Esophagus squamous epithelium (tissue), 5 donors: ENCODE measurements at places on chromosomes 12 and 14.

GRCh38 chr12:68951652-68952051 lies 18.7 kb upstream of the CPM start:
- no peaks in the 10 kb centered on the region for H3K27me3 ChIP-seq
- DNase-seq = no peak
- H3K36me3 ChIP-seq = no peaks in the 10 kb centered on the region
- H3K4me1 ChIP-seq = no peaks in the 10 kb centered on the region
- H3K4me3 ChIP-seq = no peak overlapping the region

DNA sequence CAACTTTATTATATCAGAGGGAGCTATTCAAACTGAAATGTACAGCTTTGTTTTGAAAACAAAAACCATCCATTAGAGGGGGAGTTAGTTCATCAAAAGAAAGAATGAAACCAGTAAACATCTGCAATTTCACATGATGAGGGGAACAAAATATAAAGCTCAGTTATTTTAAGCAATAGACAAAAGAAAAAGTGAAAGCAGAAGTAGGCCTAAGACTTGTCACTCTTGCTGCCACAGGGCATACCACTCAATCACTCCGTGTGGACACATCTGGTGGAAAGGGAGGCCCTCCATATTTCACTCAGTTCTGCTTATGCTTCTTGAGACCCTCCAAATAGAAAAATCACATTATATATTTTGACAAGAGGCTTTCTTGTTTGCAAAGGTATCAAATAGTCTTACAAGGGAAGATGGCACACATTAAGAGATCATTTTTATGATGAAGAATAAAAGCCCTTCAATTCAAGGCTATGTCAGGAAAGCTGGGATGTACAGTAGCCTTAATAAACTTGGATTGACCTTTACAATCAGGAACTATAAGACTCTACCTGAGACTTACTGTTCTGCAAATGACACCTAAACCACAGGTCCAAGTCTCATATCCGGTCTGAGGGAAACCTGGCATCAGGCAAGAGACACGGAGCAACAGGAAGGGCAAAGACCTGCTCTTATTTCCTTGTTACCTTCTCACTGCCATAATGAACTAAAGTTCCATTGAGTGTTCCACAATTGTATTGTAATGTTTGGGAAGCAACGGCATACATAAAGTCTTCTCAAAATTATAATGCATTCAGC lies 222.5 kb upstream of the GRIP1 start:
- H3K27ac ChIP-seq = peak overlapping the region; percentile 17
- no peak for DNase-seq
- H3K4me3 ChIP-seq = no peak overlapping the region
- peaks cover 8% of the 10 kb centered on the region for H3K4me1 ChIP-seq

- no peak overlapping the region for H3K4me3 ChIP-seq
- no peak for DNase-seq
- H3K27ac ChIP-seq = no peak overlapping the region
These were observed 4.5 kb downstream of the RAB5B start for GRCh38 chr12:55978393-55978792.

GRCh38 chr12:130818272-130818634 lies 20.8 kb downstream of the STX2 start:
- H3K4me3 ChIP-seq = peak overlapping the region; percentile 29
- no peak for DNase-seq
- H3K27me3 ChIP-seq = no peaks in the 10 kb centered on the region
- peaks cover 3% of the 10 kb centered on the region for H3K36me3 ChIP-seq

- DNase-seq = no peak
- peaks cover 6% of the 10 kb centered on the region for H3K4me1 ChIP-seq
- no peaks in the 10 kb centered on the region for H3K27me3 ChIP-seq
These were observed 155.2 kb downstream of the KITLG start for GRCh38 chr12:88424791-88425730.

DNA sequence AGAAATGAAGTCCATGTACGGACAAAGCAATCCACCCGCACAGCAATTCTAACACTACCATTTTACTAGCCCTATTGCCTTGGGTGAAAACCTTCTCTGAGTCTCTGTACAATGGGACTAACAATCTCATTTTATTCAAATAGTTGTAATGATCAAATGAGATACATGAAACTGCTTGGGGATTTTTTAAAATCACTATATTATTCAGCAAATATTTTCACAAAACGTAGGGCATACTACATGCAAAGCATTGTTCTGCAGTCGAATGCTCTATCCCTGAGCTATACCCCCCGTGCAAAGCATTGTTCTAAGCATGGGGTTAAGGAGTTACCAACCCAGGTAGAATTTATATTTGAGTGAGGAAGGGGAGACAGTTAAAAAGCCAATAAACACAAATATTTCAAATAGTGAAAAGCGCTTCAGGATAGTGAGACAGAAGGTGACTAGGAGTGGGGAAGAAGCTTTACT lies 554 bp upstream of the ATF7 start:
- peaks cover 46% of the 10 kb centered on the region for H3K4me1 ChIP-seq
- peak overlapping the region; percentile 72 for H3K4me3 ChIP-seq
- no peak for DNase-seq
- peak overlapping the region; percentile 93 for H3K27ac ChIP-seq
- no peaks in the 10 kb centered on the region for H3K36me3 ChIP-seq
- H3K27me3 ChIP-seq = no peaks in the 10 kb centered on the region

DNA sequence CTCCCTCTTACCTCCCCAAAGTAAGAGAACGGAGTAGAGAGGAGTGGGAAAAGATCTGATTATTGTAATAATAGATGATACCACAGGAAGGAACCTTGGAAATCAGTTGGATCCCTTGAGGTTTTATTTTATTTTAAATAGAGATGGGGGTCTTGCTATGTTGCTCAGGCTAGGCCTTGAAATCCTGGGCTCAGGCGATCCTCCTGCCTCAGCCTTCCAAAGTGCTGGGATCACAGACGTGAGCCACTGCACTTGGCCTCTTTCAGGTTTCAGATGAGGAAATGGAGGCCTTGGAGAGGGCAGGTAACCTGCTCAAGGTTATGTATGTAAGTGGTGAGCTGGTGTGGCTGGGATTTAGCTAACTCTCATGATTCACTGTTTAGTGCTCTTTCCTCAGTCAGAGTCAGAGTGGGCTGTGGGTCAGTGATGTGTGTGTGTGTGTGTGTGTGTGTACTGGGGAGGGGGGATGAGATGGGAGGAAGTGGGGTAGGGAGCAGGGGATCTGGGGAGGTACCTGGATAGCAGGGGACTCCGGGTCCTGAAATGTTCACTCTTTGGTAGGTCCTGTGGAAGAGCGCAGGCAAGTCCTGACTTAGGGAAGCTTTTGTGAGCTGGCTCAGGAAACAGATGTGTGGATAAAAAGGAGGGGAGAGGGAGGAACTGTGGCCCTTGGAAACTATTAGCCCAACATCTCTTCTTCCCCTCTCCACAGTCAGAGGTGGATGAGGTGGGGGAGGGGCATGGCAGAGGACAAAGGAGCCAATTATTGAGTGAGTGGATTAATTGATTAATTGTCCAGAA lies 4.7 kb upstream of the CISTR start:
- no peaks in the 10 kb centered on the region for H3K36me3 ChIP-seq
- H3K4me1 ChIP-seq = peaks cover 5% of the 10 kb centered on the region
- no peak for DNase-seq
- peaks cover 100% of the 10 kb centered on the region for H3K27me3 ChIP-seq
